Activated CD4-positive, alpha-beta T cell treated with anti-CD3 and anti-CD28 coated beads, Interleukin-2, amount 50 U/mL, for 16 hours (primary cell): ENCODE measurements at places on chromosomes 3 and 15.

DNA sequence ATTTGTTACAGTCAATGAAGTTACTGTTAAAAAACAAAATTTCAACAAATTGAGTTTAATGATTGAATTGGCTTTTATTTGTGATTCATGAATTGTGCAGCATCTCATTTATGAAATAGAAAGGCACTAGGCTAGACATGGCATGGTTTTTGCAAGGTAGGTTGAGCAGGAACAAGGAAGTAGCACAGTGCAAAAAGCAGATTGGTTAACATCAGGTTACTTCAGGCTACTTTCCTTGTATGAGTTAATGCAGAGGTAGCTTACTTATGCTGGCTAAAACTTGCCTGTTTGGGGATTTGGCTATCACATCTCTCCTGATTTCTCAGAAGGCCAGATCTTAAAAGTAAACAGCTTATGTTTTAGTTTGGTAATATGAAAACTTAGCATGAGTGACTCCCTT is 23.0 kb upstream of the SV2B start:
- DNase-seq, result no peak

- DNase-seq, result no peak
Measured at GRCh38 chr3:79337798-79338197, 430.0 kb downstream of the ROBO1 start.

GRCh38 chr3:43175541-43175940 is 69.7 kb upstream of the POMGNT2 start:
- DNase-seq, result no peak

GRCh38 chr3:134809427-134810051 is 14.5 kb downstream of the EPHB1 start:
- no peak for DNase-seq

DNA sequence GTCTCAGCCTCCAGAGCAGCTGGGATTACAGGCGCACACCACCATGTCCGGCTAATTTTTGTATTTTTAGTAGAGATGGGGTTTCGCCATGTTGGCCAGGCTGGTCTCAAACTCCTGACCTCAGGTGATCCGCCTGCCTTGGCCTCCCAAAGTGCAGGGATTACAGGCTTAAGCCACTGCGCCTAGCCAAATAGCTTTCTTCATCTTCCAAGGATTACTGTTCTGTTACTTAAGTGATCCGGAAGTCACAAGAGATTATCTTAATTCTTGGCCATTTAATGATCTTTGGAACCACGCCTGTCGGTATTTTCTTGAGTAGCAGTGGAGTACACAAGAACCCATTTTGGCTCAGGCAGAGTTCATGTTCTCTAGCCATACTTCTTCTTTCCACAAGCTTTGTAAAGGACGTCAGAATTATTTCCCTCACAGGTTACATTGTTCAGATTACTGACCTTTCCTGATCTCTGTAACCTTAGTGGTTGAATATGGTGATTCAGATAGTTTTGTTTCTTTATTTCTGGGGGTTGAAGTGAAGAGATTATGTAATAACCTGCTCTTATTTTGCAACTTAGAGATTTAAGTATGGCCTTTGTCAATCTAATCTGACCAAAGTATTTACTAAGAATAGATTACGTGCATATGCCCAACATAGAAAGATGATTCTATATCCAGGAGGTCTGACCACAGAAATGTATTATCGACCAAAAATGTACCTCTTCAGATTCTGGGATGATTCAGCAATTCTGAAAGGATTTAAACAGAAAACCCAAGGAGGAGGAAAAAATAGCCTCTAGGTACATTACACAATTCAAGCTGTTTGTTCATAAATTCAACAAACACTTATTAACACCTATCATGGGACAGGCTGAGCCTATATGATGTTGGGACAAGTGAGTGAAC is 132.2 kb downstream of the GREM1 start:
- DNase-seq, result no peak

DNA sequence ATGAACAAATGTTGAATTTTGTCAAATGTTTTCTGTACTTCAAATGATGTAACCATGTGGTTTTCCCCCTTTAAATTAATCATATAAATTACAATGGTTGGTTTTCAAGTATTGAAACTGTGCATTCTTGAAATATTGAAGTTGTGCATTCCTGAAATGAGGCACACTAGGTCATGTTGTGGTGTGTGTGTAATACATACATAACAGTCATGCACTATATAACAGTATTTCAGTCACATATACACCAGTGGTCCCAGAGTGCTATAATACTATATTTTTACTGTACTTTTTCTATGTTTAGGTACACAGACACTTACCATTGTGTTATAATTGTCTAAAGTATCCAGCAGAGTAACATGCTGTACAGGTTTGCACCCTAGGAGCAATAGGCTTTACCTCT is 11.0 kb upstream of the IQCF5 start:
- peak; percentile 16 for DNase-seq

GRCh38 chr15:52013151-52013791 is 5.7 kb upstream of the MAPK6 start:
- DNase-seq, result peak; percentile 91
